ENCODE measurements at places on chromosomes 7 and 10. TPM values are rescaled to one million over a fixed set of nuclear protein-coding genes. Genes with fewer than 3 reads are reported as not detected.

The NKX2-3 gene
- total RNA-seq = not detected

The RELN gene
- total RNA-seq = not detected

The PTN gene
- not detected for total RNA-seq

- DNase-seq = peak; percentile 27
Measured at GRCh38 chr7:142855114-142855743, 353 bp downstream of the EPHB6 start.

DNA sequence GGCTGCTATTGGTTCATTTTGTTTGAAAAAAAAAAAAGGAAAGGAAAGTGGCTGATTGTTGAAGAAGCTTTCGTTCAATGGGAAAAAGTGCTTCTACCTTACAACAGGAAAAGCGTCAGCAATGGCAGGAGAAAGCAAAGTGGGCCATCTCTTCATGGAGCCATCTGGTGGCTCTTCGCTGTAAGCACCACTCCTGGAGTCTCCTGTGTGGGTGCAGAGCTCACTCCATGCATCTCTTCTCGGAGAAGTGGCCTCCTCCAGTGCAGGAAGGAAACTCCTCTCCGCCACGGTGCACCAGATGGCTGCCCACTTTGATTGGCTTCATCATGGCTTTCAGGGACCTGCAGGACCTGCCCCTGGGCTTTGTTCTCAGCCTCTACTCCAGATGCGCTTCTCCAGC is 250.9 kb downstream of the PTEN start:
- peak; percentile 47 for DNase-seq

DNA sequence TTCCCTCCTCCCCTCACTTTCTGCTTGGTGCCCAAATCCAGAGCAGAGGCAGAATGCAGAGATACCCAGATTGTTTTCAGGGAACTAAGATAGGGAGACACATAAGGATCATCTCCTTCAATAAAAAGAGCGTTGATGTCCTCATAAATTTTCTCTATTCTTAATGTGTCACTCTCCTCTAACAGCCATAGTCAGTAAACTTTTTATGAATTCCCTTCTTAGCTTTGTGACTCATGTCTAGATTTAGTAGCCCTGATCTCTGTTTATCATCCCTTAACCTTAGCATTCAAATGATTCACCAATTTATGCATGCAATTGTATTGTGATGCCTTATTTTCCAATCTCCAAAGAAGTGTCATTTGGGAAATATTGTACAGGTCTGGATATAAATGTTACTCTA is 995.5 kb upstream of the C7orf33 start:
- DNase-seq = no peak

DNA sequence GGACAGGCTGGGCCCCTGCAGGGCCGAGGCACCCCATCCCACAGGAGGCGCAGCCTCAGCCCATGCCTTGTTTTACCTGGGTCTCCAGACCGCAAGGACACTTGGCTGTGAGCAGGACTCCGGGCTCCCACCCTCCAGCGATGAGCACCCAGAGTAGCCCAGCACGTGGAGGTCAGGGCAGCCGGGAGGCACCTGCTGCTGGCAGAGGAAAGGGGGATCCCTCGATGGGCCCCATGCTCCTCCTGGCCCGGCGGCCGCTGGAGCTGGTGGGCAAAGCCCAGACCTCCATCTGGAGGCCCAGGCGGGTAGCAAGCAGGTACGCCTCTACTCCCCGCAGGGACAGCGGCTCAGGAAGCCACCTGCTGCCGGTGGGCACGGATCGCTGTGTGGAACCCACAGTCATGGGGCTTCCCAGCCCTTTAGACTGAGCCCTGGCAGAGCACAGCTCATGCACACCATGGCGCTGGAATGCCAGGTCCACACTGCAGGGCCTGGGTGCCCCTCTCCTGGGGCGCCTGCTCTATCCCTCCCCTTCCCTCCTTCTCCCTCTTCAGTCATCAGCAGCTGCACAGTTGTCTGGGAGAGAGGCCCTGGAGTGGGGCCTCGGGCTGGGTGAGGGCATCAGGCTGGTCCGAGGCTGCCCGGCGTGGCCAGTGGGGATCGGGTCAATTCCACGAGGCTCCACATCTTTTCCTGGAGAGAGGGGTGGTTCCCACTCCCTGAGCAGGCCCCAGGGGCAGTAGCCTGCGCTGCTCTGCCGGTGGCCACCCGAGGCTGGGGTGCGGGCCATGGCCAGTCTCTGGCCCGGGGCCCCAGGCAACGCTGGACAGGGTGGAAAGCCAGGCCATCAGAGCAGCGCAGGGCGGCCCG is 65.7 kb downstream of the PWWP2B start:
- DNase-seq = peak; percentile 5
